ENCODE measurements at places on chromosomes 7 and 10.
A peak's percentile ranks its signal among the peaks of the same experiment; 100 is the strongest.

GRCh38 chr7:33243319-33243881 is 114.0 kb downstream of the BBS9 start:
- DNase-seq, result peak; percentile 63

DNA sequence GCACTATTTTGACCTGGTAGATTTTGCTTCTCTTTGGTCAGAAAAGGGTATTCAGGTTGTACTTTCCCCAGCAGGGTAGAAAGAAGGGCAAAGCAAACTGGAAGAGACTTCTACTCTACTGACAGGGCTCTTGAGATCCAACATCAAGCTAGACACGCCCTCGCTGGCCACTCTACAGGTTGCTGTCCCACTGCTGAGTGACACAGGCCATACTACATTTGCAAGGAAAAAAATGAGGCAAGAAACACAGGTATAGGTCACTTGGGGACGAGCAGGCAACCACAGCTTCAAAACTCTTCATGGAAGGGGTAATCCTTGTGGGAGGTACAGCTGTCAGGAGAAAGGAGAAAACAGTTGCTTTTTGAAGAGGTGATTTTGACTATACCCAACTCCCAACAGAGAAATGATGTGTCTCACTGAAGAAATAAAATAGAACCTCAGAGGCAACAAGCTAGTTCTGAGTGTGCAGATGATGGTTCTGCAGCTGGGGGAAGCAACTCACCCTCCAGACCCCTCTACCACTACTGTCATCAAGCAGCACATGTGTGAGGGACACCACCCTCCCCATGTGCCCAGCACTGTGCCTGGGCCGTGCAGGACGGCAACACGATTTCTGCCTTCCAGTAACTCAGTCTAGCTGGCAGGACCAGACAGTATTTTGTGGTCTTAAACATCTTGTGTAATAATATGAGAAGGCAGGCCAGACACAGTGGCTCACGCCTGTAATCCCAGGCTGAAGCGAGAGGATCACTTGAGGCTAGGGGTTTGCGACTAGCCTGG is 16.3 kb downstream of the AKR1B1 start:
- no peak for DNase-seq

DNA sequence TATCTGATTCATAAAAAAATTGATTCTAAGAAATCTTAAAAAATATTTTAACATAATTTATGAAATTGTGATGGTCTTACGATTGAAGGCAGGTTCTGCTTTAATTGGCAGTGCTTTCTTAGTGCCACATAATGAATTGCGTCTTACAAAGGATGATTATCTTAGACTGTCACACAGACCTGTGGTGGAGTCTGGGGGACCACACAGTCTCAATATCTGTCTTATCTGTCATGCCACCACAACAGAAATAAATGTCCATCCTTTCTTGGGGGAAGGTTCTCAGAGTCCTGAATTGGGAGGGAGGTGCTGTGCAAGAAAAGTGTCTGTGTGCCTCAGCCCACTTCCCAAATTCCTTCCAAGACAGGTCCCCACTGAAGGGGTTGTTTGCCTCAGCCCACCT is 34.0 kb downstream of the ZDHHC6 start:
- no peak for DNase-seq

DNA sequence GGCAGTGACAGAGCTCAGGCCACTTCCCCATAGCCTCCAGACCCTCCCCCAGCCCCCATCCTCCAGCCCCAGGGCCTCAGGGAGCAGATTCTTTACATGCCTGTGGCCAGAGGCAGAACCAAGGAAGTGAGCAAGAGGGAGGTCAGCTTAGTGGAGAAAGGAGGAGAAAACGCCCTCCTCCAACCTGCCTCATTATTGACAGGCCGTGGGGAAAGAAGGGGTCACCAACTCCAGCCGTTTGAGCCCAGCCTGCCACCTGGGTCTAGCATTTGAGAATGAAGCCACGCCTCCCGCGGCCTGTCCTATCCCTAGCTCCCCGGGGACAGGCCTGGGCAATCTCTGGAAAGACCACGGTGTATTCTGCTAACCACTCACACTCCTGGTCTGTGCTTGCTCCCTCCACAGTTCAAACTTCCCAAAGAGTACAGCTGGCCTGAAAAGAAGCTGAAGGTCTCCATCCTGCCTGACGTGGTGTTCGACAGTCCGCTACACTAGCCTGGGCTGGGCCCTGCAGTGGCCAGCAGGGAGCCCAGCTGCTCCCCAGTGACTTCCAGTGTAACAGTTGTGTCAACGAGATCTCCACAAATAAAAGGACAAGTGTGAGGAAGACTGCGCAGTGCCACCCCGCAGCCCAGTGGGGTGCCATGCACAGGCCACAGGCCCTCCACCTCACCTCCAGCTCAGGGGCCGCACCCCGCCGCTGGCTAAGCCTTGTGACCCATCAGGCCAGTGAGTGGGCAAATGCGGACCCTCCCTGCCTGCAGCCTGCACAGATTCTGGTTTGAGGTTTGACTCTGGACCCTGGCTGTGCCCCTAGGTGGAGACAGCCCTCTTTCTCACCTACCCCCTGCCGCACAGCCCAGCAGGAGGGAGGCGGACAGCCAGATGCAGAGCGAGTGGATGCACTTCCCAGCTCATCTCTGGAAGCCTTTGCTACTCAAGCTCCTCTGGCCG is 14.3 kb upstream of the TRIM8 start:
- DNase-seq, result no peak

GRCh38 chr10:119288574-119289001 is 81.2 kb downstream of the GRK5 start:
- no peak for DNase-seq

DNA sequence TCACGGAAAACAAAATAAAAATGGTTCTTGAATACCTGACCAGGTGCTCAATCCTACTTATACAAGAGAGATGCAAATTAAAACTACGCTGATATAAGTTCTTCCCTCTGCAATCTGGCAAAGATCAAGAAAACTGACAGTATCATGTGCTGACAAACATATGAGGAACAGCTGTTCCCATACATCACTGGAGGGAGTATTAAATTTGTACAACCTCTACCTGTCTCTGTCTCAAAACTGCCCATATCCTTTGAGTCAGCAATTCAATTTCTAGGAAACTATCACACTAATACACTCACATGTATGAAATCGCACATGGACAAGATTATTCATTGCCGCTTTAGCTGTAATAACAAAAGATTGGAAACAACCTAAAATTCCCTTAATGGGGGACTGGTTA is 11.0 kb upstream of the IL6 start:
- DNase-seq, result no peak

All from muscle of arm (tissue), 14 donors.